ENCODE measurements at places on chromosomes 7 and 10.
A peak's percentile ranks its signal among the peaks of the same experiment; 100 is the strongest.

DNA sequence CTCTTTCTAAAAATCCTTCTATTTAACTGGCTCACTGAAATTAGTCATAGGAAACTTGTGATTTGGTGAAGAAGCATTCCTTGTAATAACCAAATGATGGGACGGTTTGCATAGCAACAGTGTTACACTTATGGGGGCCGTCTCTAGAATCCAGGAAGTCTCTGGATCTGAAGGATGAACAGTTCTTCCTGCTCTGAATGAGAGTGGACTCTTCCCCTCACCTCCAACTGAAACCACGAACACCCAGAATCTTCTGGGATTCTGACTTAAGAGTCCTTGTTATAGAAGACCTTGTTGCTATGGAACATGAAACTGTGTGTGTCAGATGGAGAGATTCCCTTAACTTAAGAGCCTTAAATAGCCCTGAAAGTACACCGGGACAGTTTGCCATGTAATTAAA, 23.2 kb downstream of the NOLC1 start:
- DNase-seq: no peak

DNA sequence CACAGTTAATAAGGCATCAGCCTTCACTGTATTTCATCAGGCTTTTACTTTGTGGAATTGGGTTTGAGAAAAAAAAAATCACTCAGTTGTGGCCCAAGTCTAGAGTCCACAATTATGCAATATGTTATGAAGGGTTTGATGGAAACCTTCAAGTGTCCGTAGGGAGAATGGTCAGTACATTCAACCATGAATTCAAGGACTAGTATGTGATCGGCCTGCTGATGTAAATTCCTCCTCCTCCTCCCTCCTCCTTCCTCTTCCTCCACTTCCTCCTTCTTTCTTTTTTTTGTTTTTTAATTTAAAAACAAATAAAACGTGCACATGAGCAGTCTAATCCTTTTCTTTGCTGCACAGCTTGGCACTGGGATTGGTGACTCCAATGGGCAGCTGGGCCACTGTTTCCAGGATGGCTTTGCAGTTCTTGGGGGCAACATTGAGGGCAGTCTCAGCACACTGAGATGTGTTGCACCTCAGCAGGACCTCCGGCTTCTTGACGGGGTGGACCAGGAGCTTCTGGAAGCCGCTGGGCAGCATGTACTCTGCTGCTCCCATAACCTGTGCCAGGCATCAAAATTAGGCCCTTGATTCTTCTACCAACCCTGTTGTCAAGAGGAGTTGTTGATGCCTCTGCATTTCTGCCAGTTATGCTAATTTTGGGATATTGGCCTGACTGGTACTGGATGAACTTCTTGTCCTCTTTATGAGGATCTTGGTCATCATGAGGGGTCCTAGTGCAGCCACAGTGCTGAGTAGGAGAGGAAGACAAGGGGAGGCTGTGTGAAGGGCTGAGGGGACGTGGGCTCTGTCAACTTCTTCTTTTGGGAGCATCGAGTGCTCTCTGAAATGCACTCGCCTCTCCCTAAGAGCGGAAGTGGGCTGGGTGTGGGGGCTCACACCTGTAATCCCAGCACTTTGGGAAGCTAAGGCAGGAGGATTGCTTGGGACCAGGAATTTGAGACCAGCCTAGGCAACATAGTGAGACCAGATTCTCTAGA, 9.3 kb upstream of the IL2RA start:
- no peak for DNase-seq

DNA sequence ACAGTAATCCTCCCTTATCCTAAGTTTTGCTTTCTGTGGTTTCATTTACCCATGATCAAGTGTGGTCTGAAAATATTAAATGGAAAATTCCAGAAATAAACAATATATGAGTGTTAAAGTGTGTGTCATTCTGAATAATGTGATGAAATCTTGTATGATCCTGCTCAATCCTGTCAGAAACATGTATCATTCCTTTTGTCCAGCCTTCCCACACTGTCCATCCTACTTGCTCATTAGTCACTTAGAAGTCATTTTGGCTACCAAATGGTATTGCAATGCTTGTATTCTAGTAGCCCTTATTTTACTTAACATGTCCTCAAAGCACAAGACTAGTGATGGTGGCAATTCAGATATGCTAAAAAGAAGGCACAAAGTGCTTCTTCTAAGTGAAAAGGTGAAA, 1211.2 kb upstream of the SORCS1 start:
- DNase-seq: no peak

GRCh38 chr10:49056356-49056755, 59.0 kb downstream of the VSTM4 start:
- no peak for DNase-seq

DNA sequence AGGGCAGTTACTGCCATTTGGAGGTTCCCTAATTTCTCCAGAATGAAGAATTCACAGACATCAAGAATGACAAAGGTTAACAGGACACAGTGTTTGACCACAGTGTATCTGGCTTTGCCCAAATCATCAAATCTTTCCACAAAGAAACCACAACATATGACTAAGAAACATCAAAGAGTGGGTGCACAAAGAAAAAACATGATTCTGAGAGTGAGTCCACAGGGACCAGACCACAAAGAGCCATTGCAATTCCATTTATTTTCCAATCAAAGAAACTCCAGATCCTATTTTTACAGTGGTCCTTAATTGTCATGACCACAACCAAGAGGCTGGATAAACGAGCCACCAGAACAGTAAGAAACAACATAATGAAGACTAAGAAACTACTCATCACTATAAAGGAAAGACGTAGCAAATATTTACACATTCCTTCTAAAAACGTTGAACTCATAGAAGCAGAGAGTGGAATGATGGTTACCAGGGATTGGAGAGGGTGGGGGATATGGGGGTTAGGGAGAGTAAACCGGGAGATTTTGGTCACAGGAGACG, 286.5 kb downstream of the DOCK4 start:
- DNase-seq: no peak

DNA sequence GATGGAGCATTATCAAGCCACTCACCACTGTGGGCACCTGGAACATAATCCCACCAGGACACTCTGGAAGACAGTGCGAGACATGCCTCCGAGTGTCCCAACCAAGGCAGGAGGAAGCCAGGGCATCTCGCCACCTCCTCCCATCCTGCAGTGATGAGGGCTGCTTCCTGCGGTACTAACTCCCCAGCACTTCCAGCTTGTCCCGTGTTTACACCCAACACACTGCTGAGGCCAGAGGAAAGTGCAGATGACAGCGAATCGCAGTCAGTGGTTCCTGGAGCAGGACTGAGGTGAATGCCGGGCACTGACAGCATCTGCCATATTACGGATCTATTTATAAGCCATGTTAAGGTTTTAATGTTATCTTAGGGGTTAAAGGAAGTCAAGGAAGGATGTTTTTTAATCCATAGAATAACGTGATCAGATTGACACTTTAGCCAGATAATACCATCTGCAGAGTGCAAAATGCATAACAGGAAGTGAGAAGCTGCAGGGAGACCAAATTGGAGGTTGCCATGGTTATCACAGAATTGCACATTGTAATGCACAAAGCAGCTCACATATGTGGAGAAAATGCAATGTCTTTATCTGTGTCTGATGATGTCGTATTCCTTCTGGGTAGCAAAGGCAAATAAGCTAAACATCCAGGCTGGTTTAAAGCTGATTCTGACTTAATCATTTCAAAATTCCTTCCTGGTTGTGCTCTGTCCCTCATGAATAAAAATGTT, 314.1 kb upstream of the C7orf33 start:
- no peak for DNase-seq

DNA sequence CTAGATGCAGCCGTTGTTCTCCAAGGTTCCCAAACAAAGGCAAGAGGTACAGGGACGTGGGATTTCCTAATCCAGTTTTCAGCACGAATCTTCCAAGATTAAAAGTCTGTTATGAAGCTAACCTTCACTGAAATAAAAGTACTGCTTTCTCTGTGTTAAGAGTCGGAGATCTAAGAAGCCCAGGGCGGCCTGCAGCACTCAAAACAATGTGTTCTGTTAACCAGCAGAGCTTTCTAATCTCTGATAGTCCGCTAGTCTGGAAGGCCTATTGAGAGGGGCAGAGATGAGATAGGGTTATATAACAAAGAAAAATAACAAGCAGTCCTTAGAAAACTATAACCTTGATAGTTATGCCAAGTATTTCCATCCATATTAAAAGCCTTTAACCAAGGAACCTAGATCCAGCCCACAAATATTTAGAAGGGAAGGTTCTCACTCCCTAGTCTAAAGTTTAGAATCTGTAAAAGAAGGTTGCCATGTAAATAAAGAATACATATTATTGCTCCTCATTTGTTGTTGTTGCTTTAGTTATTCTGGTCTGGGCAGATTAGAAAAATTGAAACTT, 106.3 kb upstream of the SVIL start:
- DNase-seq: no peak

GRCh38 chr7:100130608-100131453, 4.1 kb downstream of the MBLAC1 start:
- DNase-seq: peak; percentile 54

GRCh38 chr7:41732436-41732785, 29.5 kb upstream of the INHBA start:
- DNase-seq: no peak

DNA sequence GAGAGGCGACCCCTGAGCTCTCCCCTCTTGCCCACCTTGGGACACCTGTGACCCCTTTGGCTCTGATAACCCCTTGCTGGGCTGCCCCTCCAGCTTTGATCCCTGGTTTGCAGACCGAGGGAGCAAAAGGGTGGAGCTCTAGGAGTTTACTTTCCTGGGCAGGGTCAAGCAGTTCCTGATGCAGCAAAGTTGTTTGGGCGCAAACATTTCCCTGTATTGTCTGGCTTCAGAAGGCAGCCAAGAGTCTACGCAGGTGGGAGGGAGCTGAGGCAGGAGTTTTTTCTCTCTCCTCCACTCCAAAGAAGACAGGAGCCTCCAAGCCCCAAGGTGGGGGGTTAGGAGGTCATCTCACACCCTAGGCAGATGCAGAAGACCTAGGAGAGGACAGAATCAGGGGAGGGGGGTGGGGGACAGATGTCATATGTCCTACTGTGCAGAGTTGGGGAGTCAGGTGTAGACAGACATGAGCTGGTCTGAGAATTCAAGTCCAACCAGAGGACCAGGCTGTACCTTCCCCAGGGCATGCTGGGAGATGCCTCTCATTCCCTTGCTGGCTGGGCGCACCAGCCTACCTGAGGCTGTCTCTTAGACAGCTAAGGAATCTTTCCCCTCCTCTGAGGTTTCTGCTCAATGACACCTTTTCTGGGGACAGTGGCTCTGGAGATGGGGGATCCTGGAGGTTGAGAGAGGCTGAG, 20.5 kb downstream of the TMEM270 start:
- no peak for DNase-seq

DNA sequence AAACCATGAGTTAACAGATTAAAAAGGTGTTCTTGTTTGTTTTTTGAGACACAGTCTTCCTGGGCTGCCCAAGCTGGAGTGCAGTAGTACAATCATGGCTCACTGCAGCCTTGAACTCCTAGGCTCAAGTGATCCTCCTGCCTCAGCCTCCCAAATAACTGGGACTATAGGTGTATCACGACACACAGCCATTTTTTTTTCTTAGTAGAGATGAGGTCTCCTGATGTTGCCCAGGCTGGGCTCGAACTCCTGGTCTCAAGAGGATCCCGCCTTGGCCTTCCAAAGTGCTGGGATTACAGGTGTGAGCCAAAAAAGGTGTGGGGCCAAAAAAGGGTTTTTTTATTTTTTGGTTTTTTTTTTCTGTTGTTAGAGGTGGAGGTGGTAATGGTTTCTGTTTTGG, 29.3 kb downstream of the KMT2C start:
- no peak for DNase-seq

DNA sequence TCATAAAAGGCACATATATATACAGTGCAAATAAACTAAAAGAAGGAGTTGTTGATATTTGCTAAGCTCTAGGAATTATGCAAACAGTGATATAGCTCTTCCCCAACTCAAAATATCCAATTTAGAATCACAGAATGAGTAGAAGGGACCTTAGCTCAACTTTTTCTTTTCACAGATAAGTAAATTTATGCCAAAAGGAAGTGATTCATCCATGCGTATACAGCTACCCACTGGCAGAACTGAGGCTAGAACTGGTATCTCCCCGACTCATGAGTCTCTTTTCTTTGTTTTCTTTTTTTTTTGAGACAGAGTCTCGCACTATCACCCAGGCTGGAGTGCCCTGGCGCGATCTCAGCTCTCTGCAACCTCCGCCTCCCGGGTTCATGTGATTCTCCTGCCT, 54.2 kb upstream of the SVIL start:
- no peak for DNase-seq

DNA sequence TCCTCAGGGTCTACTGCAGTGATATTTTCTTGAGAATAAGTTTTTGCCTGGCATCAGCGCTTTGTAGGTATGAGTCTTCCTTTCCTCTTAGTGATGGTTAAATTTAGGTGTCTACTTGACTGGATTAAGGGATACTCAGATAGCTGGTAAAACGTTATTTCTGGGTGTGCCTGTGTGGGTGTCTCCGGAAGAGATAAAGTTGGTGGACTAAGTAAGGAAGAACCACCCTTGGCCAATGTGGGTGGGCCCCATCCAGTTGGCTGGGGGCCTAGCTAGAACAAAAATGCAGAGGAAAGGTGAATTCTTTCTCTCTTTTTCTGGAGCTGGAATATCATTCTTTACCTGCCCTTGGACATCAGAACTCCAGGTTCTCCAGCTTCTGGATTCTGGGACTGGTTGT, 138.8 kb downstream of the ADCYAP1R1 start:
- DNase-seq: no peak

DNA sequence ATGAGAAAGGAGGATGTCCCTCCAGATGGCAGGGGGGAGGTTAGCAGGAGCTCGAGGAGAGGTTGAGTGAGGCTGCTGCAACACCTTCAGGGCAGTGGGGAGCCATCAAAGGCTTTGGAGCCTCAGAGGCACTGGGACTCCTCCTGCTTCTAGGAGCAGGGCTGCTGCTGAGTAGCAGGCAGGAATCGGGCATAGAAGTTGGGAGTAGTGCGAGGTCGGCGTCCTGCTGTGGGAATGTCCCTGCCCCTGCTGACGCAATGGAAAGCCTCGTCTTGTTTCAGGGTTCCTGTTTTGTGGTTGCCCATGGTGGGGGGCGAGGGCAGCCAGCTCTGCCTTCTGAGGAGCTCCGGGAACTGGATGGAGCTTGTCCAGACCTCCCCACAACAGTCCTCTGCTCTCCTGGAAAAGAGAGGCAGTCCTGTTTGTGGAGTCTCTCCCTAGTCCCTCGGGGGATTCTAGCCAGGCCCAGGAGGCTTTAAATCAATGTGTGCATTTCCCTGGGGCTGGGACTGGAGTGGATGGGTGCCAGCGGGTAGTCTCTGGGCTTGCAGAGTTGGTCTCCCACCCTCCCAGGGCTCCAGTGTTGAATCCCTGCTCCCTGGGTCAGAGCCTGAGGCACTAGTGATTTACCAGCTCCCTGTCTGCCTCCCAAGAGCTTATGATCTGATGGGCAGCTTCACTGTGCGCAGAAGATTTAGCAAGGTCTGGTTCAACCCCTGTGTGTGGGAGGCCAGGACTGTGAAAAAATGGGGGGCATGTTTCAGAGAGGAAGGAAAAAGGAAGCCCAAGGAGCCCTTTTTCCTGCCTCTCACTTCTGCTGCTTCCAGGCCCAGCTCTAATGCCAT, 98.7 kb upstream of the PPIF start:
- no peak for DNase-seq

GRCh38 chr10:110407301-110408170, 90.2 kb upstream of the DUSP5 start:
- DNase-seq: no peak
